Hematopoietic multipotent progenitor cell treated with erythropoietin and hydrocortisone succinate and interleukin-3 and kit ligand, for 17 days (in vitro differentiated cells): ENCODE measurements at places on chromosomes 1 and 21.

DNA sequence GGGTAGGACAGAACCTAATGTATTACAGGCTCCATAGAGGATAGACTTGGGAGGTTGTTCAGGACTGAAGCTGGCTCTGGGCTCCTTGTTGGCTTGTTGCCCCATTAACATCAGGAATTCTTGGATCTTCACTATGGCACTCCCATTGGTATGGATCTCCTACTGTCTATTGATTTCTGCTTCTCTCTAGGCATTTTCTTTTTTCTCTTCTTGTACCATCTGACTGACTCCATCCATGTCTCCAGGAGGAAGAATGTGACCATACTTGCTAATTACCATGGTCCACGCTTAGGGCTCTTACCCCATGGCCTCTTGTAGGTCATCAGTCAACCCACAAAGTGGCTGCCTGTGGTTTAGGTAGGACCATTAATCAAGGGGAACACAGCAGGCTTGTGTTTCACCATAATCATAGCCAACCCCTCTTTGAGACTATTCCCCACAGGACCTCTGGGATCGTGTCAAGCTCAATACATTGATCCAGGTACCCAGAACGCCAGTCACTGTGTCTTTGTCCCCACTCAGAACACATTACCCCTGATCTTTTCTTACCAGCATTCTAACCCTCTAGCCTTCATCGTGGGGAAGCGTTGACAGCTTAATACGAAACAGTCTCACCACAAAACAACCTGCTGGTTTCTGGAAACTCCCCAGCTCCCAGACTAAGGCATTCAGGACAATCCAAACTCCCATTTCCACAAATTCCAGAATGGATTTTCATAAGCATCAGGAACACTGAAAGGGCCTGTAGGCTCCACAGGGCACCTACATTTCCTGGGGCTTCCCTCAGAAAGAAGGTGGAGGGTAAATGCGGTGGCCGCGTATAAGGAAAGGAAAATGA is 97.1 kb downstream of the ETS2 start:
- no peak for DNase-seq

DNA sequence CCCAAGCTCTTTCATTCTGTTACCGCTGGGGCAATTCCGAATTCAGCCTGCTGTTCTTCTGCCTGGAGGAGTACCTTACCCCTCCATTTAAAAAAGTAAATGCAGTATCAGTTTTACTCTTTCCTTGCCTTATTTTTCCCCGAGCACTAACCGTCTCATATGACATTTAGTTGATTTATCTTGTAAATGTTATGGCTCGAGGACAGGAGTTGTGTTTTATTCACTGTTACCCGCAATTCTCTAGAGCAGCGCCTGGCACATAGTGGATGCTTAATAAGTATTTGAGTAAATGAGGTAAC is 425 bp upstream of the TADA1 start:
- no peak for DNase-seq

- DNase-seq: no peak
These were observed 147.1 kb downstream of the PGBD5 start for GRCh38 chr1:230278871-230279582.

DNA sequence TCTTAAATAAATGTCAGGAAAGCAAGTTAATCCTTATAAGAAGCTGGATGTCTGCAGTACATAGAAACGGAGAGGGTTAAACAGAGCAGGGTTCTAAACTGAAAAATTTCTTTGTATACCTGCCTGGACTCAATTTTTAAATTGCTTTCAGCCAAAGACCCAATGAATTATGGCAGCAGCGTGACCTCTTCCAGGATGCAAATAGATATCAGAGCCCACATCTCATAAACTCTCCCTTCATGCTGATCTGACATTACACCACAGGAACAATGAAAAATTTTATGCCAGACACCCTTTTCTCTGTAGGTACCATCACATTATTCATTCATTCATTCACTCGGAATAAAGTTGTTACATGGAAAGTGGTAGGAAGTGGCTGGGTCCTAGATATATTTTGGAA is 236.4 kb downstream of the NUF2 start:
- no peak for DNase-seq

DNA sequence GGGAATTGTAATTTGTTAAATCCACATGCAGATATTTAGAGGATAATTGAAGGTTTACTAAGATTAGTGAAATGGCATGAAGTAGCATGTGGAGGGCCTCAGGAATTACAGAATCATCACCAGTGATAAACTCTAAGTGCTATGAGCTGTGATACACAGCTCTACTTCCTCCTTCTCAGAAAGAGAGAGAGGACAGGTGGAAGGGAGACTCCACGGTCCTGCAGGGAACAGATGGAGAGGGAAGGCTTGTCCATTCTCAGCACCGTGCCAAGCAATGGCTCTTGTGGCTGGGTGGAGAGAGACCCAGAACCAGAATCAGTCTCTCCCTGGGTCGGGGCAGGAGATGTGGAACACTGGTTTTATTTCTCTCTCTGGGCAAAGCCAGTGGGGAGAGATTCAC is 27.8 kb upstream of the LYPD8 start:
- no peak for DNase-seq

- no peak for DNase-seq
These were observed 9.5 kb downstream of the EPHA8 start for GRCh38 chr1:22572818-22573217.

GRCh38 chr1:157968946-157969345 is 24.5 kb upstream of the KIRREL1 start:
- DNase-seq: no peak

DNA sequence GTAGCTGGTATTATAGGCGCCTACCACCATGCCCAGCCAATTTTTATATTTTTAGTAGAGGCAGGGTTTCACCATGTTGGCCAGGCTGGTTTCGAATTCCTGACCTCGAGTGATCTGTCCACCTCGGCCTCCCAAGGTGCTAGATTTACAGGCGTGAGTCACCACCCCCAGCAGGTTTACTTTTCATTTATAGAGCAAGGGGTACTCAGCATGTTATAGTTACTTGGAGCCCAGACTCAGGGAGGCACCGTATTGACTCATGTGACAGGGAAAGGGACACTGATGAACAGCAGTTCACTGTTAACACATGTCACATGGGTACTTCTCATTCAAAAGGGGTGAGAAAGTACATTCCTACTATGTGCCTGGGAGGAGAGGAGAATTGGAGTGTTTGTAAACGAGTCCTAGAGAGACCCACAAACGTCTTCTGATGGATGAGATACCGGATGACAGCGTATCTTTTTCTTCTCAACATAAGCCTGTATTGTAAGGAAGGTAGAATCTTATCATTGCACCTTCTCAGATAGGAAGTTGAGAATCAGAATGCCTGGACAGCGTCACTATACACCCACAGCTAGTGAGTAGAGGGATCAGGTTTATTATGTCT is 510.0 kb downstream of the USP25 start:
- no peak for DNase-seq

- no peak for DNase-seq
These were observed 76.9 kb upstream of the LYST start for GRCh38 chr1:235943581-235944114.

DNA sequence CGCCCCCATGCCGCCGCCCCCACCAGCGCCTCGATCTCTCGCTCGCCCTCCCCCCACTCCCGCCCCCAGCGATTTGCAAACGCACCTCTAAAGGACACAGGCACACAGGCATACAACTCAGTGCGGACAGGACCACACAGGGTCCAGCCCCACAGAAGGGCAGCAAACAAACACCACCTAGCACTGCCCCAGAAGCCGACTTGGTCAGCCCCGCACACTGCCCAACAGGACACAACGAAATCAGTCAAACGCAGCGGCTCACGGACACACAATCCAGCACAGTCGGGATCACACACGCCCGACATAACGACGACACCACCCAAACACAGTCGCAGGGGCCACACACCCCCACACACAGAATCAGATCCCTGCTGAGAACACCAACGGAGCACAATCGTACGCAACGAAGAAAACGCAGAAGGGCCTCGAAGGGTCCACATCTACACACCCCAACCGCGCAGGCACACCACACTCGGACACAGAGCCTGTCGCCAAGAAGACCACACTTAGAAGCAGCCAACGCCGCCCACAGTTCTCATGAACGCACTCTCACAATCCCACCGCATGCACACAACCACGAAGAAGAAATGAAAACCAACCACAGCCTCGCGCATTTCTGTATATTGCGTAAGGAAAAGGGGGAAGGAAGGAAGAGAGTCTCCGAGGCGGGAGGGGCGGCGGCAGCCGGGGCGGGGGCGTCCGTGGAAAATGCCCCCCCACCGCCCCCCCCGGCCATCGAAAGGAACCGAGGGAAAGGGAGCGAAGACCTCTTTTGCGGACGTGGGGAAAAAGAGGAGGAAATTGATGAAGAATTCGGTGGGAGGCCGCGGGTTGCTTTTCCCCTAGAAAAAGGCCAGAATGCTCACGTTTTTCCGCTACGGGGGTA is 481 bp downstream of the TAL1 start:
- peak; percentile 84 for DNase-seq

DNA sequence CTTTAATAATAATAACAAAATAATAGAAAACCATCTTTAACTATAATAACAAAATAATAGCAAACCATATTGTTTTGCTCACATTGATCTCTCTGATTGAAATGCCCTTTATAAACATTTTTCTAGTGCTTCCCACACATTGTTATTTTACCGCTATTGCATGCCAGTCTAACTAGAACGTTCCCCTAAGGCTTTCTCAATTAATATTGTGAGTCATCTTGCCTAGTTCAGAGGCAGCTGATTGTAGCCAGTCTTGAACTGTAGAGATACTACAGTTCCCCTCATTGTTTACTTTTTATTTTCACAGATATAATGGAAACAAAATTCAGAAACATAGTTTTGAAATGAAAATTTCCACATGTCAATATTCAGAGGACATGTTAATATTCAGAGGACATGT is 192.3 kb upstream of the ADGRL4 start:
- DNase-seq: no peak

DNA sequence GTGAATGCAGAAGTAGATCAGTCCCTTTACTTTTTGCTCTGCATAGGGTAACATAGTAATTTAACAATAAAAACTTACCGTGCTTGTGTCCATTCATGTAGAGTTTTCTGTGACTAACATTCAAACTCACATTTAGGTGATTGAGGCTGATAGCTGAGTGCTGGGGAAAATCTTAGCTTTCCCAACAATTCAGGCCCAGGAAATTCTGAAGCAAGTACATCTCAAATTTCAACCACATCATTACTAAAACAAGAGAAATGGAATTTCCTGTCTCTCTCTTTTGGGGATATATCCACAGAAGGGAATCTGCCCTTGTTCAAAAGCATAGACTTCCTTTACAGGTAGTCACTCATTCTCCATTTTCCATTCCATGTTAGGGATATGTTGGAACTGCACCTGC is 33.1 kb upstream of the C1orf146 start:
- DNase-seq: no peak

DNA sequence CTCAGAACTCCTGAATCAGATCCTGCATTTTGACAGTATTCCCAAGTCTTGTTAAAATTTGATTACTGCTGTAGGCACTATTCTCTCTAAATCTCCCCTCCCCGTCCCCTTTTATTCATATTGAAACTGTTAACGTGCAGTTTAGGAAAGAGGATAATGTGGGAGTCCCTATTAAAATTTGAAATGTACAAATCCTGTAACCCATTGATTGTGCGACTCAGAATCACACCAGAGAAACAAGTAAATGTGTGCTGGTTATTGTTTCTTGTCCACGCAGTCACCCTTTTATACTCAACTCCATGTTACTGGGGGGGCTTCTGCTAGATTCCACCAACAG is 584 bp upstream of the LTN1 start:
- DNase-seq: no peak

DNA sequence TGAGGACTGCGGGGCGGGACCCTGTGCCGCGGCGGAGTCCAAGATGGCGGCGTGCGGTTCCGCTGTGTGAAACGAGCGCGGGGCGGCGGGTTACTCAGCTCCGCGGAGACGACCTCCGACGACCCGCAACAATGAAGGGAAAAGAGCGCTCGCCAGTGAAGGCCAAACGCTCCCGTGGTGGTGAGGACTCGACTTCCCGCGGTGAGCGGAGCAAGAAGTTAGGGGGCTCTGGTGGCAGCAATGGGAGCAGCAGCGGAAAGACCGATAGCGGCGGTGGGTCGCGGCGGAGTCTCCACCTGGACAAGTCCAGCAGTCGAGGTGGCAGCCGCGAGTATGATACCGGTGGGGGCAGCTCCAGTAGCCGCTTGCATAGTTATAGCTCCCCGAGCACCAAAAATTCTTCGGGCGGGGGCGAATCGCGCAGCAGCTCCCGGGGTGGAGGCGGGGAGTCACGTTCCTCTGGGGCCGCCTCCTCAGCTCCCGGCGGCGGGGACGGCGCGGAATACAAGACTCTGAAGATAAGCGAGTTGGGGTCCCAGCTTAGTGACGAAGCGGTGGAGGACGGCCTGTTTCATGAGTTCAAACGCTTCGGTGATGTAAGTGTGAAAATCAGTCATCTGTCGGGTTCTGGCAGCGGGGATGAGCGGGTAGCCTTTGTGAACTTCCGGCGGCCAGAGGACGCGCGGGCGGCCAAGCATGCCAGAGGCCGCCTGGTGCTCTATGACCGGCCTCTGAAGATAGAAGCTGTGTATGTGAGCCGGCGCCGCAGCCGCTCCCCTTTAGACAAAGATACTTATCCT is 430 bp downstream of the RBM15 start:
- no peak for DNase-seq

GRCh38 chr1:170518965-170519364 is 13.0 kb upstream of the GORAB start:
- no peak for DNase-seq
